Transverse colon (tissue), 4 donors: ENCODE measurements at places on chromosomes 11 and 22.
A peak's percentile ranks its signal among the peaks of the same experiment; 100 is the strongest.

DNA sequence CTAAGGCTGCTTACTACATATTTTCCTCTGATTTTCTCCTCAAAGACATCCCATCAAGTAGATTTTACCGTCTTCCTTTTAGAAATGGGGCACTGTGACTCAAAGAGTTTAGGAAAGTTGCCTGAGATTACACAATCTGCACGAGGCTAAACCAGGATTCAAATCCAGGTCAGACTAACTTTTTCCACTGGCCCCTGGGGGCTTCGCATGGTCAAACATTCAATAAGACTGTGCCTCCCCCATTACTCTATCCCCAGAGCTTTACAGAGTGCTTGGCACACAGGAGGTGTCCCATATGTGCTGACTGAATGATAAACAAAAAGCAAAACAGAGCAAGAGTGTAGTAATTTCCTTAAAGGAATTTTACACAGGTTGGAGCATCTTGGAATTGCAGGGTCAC, 118.1 kb upstream of the TEAD1 start:
- no peak for DNase-seq

GRCh38 chr11:57464539-57465181, 4.3 kb downstream of the RTN4RL2 start:
- no peak for DNase-seq

- no peak for DNase-seq
Measured at GRCh38 chr11:123484448-123484847, 54.4 kb downstream of the GRAMD1B start.

DNA sequence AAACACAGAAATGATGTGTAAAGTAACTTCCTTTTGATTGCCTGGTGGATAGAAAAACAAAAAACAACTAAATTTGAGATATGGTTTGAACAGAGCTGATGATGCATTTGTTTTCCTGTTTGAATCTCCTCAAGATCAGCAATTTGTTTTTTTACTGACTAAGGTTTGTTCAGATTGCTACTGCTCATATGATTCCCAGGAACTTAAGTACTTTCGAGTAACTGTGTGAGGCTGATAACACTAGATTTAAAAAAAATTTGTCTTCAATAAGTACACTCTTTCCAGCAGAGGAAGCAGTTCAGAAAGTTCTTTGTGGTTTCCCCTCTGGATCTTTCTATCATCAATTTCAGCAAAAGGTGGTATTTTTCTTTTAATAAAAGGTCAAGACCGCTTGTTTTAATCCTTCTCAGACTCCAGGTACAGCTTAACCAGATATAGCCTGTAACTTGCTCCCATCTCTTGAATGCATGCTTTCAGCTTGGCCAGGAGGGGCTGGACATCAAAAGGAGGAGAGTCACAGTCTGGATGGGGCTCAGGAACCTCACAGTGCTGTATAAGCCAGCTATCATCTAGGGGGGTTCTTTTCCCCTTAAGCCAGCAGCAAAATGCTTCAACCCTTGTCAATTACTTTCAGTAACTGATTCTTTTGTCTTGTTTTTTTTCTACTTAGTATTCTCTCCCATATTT, 12.3 kb upstream of the MS4A6E start:
- DNase-seq: no peak

DNA sequence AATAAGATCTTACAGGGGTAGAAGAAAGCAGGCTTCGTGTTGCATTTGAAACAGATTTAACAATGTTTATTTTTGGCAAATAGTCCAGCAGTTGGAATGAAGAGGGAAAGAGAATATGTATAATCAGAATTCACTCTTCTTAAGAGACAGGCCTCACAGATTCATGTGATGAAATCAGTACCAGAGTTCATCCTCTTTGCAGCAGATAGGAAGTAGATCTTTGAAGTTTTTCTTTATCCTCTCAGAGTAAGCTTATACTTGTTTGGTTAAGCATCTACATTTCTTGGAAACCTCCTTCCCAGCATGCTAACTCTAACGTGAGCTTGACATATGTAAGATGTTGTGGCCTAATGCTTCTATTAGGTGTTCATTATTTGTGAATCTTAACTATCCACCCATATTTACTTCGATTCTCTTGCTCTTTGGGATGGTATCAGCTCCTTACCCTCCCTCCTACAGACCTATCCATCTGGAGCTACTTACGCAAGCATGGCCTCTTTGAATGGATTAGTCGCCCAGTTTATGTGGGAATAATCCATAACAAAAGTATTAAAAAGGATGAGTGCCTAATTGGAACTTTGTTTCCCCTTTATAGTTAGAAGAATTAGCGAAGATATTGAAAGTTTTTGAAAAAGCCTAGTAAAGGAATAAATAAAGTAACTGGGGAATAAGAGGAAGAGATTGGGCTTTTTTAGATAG, 80.1 kb downstream of the PRMT3 start:
- no peak for DNase-seq

- no peak for DNase-seq
Measured at GRCh38 chr22:32992821-32993220, 65.4 kb downstream of the SYN3 start.

DNA sequence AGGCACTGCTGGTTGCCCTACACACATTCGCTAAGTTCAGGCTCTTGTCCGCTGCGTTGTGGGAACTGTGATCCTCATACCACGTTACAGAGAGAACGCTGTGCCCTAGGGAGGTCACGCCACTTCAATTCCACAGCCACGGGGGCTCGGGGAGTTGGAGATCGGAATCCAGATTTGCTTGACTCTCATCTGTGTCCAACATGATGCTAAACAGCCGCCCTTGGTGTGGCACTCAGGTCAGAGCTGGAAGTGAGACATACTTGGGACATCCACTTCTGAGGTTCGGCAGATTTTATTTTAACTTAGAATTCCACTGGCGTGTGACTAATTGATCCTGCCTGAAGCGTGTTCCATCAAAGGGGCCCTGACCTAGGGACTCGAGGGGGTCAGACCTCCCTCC, 41.7 kb downstream of the RIBC2 start:
- no peak for DNase-seq

DNA sequence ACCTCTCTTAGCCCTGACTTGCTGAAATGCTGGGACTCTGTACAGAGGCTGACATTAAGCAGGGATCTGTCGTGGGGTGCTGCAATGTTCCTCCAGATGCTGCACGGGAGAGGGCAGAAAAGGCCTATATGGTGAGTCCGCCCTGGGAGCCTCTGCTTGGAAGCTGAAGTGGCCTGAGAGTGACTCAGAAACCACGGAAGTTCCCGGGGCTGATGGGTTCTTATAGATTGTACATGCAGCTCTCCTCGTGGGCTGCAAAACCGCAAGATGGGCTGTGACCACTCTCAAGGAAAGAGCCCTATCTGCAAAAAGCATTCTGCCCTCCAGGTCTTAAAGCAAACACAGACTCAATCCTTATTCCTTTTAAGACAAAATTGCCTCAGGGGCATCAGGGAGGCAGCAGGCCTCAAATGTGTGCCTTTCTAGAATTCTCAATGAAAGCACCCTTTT, 5.8 kb upstream of the SLC43A3 start:
- DNase-seq: no peak

- DNase-seq: no peak
Measured at GRCh38 chr11:47905358-47906059, 57.4 kb upstream of the NUP160 start.

DNA sequence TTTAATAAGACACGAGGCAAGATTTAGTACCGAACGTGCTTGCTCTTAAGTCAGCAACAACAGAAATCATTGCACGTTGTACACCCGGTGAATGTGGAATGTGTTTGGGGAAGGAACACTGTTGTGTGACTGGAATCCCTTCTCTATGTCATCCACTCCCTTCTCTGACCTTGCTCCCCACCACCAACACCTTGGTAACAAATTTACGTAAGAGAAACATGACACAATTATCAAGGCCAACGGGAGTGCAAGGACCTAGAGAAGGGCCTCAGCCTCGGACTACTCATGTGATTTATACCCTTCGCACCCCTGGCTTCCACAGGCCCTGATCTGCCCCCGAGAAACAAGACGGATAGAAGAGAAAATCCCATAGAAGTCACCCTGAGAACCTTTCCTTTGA, 236.2 kb downstream of the LARGE1 start:
- DNase-seq: no peak

GRCh38 chr11:28983780-28984179, 875.6 kb downstream of the METTL15 start:
- DNase-seq: no peak

GRCh38 chr22:25100948-25101347, 98.7 kb upstream of the CRYBB3 start:
- DNase-seq: no peak

- DNase-seq: no peak
Measured at GRCh38 chr11:126123686-126124085, 61.0 kb upstream of the CDON start.

- no peak for DNase-seq
Measured at GRCh38 chr11:117882311-117882905, 6.0 kb upstream of the FXYD6 start.

GRCh38 chr11:128324531-128325141, 262.7 kb downstream of the ETS1 start:
- DNase-seq: peak; percentile 43

- no peak for DNase-seq
Measured at GRCh38 chr11:77055101-77055561, 11.6 kb upstream of the CAPN5 start.

- DNase-seq: no peak
Measured at GRCh38 chr11:120666121-120666639, 154.6 kb downstream of the GRIK4 start.

- DNase-seq: no peak
Measured at GRCh38 chr11:11806074-11806473, 35.7 kb upstream of the USP47 start.

- DNase-seq: no peak
Measured at GRCh38 chr11:10514709-10515108, 26.3 kb downstream of the RNF141 start.

GRCh38 chr11:126592496-126593410, 237.3 kb downstream of the ST3GAL4 start:
- no peak for DNase-seq

GRCh38 chr11:95086151-95086550, 3.5 kb upstream of the ENDOD1 start:
- DNase-seq: no peak

DNA sequence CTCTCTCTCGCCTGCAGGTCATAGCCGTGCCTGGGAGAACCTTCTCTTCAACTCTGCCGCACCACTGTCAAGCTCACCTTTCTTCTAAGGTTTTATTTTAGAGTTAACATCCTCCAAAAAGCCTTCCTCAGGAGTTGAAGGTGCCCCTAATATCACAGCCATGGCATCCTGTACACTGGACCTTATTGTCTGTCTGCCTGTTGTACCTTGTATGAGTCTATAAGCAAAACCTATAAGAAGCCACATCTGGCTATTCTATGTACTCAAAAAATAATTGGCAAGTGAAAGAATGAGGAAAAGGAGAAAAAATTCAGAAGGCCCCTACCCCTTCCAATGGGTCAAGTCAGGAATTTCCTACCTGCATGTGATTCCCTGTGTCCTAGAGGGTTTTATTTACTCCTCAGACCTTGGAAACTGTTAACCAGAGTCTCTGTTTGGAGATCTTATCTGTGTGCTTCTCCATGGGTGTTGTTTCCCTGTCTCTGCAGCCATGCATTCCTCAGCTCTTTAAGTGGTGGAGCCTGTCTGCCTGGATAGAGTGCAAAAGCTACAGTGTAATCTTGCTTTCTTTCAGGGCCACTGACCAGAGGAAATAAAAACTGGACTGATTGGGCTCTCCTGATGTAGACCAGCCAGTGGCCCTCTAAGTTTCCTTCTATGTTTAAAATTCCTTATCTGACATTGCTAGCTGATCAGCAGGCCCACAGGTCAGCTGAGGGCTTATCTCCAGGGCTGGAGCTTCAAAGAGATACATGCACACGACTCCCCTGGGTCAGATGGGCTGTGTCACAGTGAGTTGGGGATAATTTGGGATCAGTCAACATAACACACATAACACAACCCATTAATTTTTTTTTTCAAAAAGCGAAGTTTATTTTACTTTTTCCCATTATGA, 37.6 kb upstream of the TMEM135 start:
- no peak for DNase-seq

GRCh38 chr11:120784566-120785251, 239.2 kb upstream of the TBCEL start:
- DNase-seq: no peak

GRCh38 chr11:72231396-72232259, 7.1 kb downstream of the INPPL1 start:
- no peak for DNase-seq
